ENCODE measurements at places on chromosomes 1 and 21. TPM values are rescaled to one million over a fixed set of nuclear protein-coding genes. Genes with fewer than 3 reads are reported as not detected.

Gene AGT
- 9.1 TPM for total RNA-seq

Gene AGL
- 26.6 TPM for total RNA-seq

Gene TTC4
- 33.8 TPM for total RNA-seq

Gene NTMT2
- not detected for total RNA-seq

Gene ATP6V1G3
- not detected for total RNA-seq

Gene DMRTA2
- total RNA-seq, result 0.16 TPM

Gene FAM78B
- total RNA-seq, result 1.2 TPM

Gene MAB21L3
- not detected for total RNA-seq

Gene MEX3A
- total RNA-seq, result 1.3 TPM

Gene SPATA46
- total RNA-seq, result not detected

Gene MTARC1
- total RNA-seq, result 133 TPM

Gene TMEM53
- 9.2 TPM for total RNA-seq

Gene UBASH3A
- total RNA-seq, result 0.32 TPM

DNA sequence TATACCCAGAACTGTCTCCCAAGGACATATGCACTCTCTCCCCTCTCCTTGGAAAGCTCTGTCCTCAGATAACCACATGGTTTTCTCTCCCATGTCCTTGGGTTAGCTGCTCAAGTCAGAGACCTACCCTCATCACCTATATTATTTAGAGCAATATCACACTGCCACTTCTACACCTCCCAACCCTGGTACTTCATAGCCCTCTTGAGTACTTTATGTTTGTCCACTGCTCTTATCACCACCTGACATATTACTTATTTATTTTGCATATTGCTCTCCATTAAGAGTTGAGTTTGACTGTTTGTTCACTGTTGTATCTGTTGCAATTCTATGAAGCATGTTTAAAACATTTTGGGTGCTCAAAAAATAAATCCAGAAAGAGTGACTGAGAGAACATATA is 126.3 kb upstream of the ATP1B1 start:
- DNase-seq, result no peak

GRCh38 chr21:26587736-26588201 is 14.7 kb upstream of the CYYR1 start:
- DNase-seq, result no peak

GRCh38 chr1:229896861-229897260 is 170.2 kb upstream of the GALNT2 start:
- no peak for DNase-seq

DNA sequence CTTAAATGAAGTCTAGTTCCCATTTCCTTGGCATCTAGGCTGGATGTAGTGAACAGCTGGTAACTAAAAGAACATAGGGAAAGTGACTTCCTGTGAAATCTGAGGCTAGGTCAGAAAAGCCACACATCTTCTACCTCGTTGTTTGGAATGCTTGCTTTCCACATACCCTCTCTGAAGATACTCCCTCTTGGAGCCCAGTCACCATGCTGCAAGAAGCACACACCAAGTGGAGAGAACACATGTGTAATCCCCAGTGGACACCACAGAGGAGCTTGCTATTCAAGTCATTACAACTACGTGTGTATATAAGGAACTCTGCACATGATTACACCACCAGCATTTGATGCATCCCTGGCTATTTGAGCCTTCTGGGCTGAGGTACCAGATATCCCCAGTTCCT is 125.9 kb downstream of the RGS21 start:
- no peak for DNase-seq

GRCh38 chr1:40786171-40786994 is 2.8 kb downstream of the KCNQ4 start:
- DNase-seq, result no peak

DNA sequence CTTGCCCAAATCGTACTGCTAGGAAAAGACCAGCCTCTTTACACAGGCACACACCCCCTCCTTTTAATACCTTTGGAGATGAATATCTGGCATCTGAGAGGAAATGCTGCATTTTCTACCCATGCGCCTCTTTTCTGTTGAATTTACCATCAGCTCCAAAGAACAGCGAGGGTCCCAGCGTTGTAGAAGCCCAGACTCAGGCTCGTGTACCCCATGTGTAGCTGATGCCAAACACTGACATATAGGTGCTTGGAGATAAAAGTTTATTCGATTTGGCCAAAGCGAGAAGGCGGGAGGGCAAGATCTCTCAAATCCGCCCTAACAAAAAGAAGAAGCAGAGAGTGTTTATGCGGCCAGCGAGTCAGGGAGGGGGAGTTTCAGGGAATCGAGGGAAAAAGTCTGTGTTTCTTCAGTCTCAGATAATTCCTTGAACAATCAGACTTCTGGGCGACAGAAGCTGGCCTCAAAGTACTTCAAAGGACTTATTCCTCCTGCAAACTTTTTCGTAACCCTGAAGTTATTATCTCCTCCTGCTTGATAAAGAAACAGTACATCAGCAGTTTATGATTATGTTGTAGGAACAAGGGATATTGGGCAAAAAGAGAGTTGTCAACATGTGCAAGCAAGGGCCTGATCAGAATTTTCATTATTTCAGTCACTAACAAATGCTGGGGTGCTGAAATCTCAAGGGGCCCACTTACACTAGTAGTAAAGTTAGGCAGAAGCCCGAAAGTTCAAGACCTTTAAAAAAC is 642 bp upstream of the CREG1 start:
- DNase-seq, result no peak

DNA sequence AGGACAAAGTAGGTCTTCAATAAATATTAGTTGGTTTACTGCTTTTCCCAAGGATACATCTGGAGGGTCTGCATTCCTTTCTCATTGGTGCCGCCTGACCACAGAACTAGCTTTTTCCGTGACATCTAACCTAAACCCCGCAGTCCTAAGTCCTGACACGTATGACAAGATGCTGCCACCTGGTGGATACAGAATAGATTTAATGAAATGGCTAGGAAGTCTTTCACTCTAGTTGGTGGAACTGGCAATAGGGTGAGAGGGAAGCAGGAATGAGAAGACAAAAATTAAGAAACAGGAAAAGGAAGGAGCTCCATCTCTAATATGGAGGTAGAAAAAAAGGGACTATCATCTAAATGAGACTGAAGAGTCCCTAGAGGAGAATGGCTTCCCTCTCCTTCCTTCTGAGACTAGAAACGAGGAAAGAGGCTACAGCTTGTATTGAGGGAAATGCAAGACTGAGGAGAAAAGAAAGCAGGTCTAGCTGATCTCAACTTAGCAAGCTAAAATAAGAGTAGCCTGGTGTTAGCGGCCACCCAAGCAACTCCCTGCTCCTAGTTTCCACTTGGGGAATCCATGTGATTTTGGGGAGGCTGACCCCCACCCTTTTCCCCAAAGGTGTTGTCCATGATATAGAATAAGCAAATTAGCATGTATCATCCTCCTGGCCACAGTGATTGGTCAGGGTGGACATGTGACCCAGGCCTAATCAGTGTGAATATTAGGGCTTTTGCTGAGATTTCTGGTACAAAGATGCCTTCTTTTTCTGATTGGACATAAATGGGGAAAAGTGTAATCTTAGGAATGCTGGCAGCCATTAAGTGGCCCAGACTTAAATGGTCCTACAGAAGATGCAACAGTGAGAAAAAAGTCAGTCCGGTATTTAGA is 5.9 kb downstream of the RFX5 start:
- no peak for DNase-seq

GRCh38 chr1:228937351-228937750 is 202.1 kb downstream of the RHOU start:
- no peak for DNase-seq

Measured in breast epithelium (tissue), 4 donors.